GM12865 (cell line): ENCODE measurements at places on chromosomes 7 and 10.

- DNase-seq: peak; percentile 64
Measured at GRCh38 chr10:96910488-96911395, 78.6 kb downstream of the LCOR start.

DNA sequence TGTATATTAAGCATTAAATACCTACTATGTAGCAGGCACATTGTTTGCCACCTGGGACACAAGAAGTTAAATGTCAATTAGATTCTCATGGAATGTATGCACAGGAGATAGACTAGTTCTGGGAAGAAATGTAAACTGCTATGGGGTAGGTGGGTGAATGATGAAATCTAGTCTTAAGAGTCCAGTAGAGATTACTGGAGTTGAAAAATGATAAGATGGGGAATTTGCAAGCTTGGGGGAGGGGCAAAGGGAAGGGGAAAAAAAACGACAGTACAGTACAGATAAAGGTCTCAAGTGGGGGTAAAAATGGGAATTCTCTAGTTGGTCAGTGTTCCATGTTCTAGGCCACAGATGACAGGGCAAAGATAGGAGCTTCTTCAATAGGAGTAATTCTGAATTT is 94.4 kb downstream of the ATE1 start:
- DNase-seq: no peak

DNA sequence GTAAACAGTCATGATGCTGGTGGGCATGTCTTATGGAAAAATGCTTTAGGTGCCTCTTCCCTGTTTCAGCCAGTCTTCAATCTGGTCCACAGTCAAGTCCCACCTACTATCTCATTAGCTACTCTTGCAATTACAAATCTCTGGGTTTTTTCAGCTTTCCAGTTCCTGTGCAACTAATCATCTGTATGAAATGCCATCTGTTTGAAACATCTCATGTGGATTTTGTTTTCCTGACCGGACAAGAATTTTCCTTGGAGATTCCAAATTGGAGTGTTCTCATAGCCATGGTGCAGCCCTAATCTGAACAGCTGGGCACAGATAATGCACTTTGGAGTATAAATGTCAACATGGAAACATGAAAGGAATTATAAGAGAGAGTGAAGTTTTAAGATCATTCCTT is 41.3 kb upstream of the CALN1 start:
- no peak for DNase-seq

GRCh38 chr7:115267503-115267902 is 345.6 kb downstream of the MDFIC start:
- no peak for DNase-seq

GRCh38 chr10:97058521-97058920 is 127.2 kb downstream of the SLIT1 start:
- DNase-seq: no peak

- peak; percentile 93 for DNase-seq
Measured at GRCh38 chr10:50417886-50418830, 166.8 kb upstream of the ASAH2 start.

GRCh38 chr10:127836176-127836575 is 56.6 kb downstream of the CLRN3 start:
- no peak for DNase-seq

GRCh38 chr10:58715061-58715460 is 202.4 kb downstream of the BICC1 start:
- DNase-seq: no peak

- DNase-seq: no peak
Measured at GRCh38 chr10:119349937-119350501, 142.6 kb downstream of the GRK5 start.

- DNase-seq: no peak
Measured at GRCh38 chr7:78679112-78679876, 774.2 kb downstream of the MAGI2 start.

GRCh38 chr7:100875356-100875751 is 451 bp downstream of the SRRT start:
- peak; percentile 65 for DNase-seq

GRCh38 chr10:61904733-61905725 is 3.5 kb downstream of the ARID5B start:
- peak; percentile 74 for DNase-seq

DNA sequence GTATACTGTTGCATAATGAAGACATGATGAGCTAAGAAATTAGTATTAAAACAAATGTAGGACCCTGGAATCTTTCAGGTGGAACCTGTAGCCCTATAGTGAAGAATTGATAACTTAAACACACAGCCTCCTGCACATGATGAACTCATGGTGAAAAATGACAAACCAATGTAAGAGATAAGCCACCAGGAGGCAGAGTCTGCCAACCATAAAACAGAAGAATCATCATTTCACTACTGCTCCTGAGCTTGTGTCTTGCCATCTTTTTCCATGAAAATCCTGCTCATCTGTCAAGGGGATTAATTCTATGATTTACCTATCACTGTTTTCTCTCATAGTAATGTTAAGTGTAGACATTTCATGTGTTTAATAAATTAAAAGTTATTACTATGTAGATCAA is 363.9 kb downstream of the MALRD1 start:
- peak; percentile 0 for DNase-seq

- no peak for DNase-seq
Measured at GRCh38 chr10:718143-718700, 28.8 kb upstream of the DIP2C start.

GRCh38 chr10:48555310-48556042 is 49.4 kb downstream of the ARHGAP22 start:
- no peak for DNase-seq

DNA sequence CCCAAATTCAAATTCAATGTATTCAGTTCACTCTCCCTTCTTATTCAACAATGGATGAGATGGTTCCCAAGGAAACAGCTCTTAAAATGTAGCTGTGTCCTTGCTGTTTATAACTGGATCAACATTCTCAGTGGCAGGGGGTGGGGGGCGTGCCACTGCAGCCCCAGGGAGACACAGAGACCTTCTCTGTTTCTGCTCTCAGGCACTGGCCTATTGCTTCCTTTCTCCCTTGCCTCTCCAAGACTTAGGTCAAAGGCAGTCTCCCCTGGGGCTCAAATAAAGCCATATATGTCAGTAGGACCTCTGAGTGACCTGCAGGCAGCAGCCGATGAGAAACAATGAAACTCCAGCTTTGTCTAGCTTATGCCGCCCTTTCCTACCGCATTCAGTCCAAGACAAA is 20.7 kb downstream of the VSTM4 start:
- no peak for DNase-seq

GRCh38 chr7:65951837-65952578 is 30.0 kb downstream of the GUSB start:
- DNase-seq: no peak

- no peak for DNase-seq
Measured at GRCh38 chr7:157464971-157465886, 128.4 kb downstream of the DNAJB6 start.

DNA sequence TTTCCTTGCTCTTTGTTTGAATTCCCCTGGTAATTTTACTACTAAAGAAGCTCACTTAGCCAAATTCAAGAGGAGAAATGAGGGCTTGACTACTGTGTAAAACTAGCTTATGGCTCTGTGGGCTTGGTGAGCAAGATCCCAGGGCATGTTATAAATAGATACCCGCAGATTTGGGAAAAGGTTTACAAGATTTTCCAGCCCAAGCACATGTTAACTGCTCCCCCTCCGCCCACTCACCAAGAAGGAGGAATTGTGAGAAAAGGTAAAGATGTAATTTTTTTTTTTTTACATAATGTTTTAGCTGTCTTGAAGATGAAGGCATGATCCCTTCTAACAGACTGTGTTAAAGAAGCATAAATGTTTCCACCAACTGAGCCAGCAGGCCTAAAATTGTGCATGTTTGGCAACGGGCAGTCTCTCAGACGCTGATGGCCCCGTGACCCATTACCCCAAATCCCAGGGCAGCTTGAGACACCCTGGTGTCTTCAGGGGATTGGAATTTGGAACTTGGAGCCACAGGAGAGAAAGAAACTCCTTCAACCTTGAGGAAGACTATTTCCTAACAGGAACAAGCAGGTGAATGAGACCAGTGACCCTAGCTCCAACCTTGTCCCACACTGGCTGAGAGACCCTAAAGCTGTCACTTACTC is 429.8 kb upstream of the CELF2 start:
- DNase-seq: no peak

- DNase-seq: no peak
Measured at GRCh38 chr10:103717341-103718246, 137.8 kb downstream of the SH3PXD2A start.

- no peak for DNase-seq
Measured at GRCh38 chr10:118590334-118590733, 5.1 kb downstream of the PRLHR start.

DNA sequence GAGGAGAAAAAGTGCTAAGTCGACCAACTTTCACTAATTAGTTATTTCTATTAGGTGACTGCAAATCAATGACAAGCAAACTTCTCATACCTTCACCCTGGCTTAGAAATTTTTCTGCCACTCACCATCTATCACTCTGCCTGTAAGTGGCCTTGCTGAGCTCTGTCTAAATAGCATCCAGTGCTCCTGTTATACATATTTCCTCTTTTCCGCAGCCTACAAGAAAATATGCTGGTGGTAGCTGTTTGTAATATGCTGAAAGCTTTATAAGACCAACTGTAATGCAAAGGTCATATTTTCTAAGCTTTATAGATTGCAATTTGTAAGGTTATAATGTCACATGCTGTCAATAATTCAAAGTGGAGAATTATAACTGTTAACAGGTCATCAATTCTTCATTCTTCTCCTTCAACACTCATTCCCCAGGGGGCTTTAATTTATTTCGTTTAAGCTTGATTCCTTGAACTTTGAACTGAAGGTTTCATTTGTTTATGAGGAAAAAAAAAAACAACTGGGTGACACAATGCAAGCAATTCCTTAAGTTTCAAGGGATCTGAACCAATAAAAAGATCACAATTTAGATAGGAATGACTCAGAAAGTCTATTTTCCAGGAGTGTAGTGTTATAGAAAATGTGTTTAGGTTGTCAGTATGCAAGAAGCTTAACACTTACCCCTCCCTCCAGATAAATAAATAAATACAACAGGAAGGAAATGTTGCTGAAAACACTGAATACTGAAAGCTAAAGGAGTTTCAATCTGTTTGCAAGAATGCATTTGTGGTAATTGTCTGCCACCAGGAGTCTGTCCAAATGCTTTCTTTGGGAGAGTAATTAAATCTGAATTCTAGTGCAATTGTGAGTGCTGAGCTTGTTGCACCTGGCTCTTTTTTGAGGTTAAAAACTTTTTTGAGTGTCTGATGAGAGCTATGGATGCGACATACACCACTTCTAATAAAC is 183.7 kb downstream of the SORCS1 start:
- DNase-seq: peak; percentile 70

GRCh38 chr7:128099204-128099671 is 68.0 kb upstream of the LRRC4 start:
- no peak for DNase-seq

- no peak for DNase-seq
Measured at GRCh38 chr7:86943447-86943846, 116.0 kb downstream of the ELAPOR2 start.

GRCh38 chr10:52111101-52111891 is 202.8 kb upstream of the DKK1 start:
- no peak for DNase-seq

DNA sequence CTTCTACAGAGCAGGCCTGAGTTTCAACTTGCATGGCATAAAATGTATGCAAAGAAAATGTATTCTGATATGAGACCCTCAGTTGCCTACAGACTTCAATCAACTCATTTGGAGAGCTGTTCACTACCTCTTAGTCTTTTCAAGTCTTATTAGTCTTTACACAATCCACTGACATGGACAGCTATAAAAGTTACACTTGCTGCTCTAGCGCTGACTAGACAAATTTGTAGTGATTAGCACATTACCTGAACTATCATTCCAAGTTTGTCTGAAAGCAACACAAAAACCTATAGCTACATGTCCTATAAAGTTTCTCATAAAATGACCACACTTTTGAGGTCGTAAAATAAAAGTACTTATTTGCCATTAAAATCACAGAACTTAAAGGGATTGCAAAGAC is 83.9 kb downstream of the PARD3 start:
- no peak for DNase-seq

GRCh38 chr10:17453373-17454091 is 863 bp downstream of the ST8SIA6 start:
- DNase-seq: no peak

- DNase-seq: no peak
Measured at GRCh38 chr7:96675548-96675947, 34.1 kb downstream of the SEM1 start.

DNA sequence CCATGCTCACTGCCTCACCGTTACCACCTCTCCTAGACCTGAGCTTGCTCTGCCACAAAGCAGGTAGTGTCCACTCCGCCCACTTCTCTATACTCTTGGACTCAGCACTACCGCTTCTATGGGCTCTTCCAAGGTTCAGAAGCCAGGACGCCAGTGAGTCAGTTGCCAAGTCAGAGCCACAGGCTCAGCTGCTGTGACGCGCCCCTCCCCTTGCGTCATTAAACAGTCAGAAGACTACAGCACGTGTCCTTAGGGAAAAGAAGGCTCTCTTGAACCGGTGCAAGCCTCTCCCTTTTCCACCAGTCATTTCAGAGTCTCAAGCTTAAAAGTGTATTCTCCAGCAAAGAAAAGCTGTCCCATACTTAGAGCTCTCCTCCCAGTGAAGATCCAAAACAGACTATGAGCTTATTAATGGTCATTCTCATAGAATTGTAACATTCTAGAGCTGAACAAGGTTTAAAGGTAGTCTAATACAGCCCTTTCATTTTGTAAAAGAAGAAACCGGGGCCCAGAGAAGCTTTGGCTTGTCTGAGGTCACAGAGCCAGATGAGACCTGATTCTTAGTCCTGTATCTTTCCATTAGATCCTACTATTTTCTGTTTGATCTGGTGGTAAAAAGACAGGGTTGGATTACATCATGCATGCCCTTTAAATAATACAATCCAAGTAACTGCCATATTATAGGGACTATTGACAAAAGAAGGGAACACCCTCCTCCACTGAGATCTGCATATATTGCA is 40.9 kb upstream of the MET start:
- peak; percentile 67 for DNase-seq

- DNase-seq: no peak
Measured at GRCh38 chr7:38893061-38893460, 15.9 kb downstream of the VPS41 start.

DNA sequence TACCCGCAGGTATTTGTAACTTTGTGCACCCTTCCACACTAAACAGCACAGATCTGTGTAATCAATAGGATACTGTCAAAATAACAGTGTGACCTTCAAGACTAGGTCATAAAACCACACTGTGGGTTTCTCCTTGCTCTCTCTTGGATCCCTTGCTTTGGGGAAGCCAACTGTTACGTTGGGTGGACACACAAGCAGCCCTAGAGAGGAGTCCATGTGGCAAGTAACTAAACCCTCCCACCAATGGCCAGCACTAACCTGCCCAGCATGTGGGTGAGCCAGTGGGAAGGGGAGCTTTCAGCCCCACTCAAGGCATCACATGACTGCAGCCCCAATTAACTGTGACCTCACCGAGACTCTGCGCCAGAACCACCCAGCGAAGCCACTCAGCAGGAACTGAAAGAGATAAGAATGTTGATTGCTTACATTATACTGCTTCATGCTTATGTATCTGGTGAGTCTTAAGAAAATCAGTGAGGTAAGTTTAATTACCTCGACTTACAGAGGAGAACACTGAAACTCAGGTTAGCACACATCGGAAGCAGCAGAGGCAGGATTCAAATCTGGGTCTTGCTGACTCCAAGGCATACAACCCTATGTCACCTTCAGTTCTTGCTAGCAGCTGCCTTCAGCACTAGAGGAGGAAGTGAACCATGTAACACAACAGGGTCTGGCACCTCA is 9.4 kb upstream of the ZC3HAV1 start:
- peak; percentile 85 for DNase-seq

- DNase-seq: no peak
Measured at GRCh38 chr10:59668096-59668495, 41.6 kb downstream of the SLC16A9 start.
